ENCODE measurements at places on chromosomes 5 and 9. TPM values are rescaled to one million over a fixed set of nuclear protein-coding genes. Genes with fewer than 3 reads are reported as not detected.

GRCh38 chr9:72984226-72984947 lies 31.5 kb upstream of the ALDH1A1 start:
- no peaks in the 10 kb centered on the region for H3K36me3 ChIP-seq
- no peaks in the 10 kb centered on the region for H3K4me1 ChIP-seq
- DNase-seq = no peak
- H3K4me3 ChIP-seq = no peak overlapping the region
- H3K27me3 ChIP-seq = no peaks in the 10 kb centered on the region

GRCh38 chr9:134589748-134590147 lies 51.9 kb upstream of the COL5A1 start:
- H3K27me3 ChIP-seq = no peaks in the 10 kb centered on the region
- H3K4me1 ChIP-seq = no peaks in the 10 kb centered on the region
- no peak overlapping the region for H3K27ac ChIP-seq
- no peaks in the 10 kb centered on the region for H3K36me3 ChIP-seq
- H3K4me3 ChIP-seq = no peak overlapping the region
- DNase-seq = no peak

The ROR2 gene
- not detected for total RNA-seq

GRCh38 chr9:75593920-75594319 lies 296.6 kb upstream of the PCSK5 start:
- H3K4me3 ChIP-seq = no peak overlapping the region
- no peak for DNase-seq
- no peak overlapping the region for H3K27ac ChIP-seq

GRCh38 chr5:66933066-66933465 lies 263.5 kb downstream of the CD180 start:
- no peaks in the 10 kb centered on the region for H3K36me3 ChIP-seq
- H3K27me3 ChIP-seq = no peaks in the 10 kb centered on the region

The PCDHA3 gene
- not detected for total RNA-seq

DNA sequence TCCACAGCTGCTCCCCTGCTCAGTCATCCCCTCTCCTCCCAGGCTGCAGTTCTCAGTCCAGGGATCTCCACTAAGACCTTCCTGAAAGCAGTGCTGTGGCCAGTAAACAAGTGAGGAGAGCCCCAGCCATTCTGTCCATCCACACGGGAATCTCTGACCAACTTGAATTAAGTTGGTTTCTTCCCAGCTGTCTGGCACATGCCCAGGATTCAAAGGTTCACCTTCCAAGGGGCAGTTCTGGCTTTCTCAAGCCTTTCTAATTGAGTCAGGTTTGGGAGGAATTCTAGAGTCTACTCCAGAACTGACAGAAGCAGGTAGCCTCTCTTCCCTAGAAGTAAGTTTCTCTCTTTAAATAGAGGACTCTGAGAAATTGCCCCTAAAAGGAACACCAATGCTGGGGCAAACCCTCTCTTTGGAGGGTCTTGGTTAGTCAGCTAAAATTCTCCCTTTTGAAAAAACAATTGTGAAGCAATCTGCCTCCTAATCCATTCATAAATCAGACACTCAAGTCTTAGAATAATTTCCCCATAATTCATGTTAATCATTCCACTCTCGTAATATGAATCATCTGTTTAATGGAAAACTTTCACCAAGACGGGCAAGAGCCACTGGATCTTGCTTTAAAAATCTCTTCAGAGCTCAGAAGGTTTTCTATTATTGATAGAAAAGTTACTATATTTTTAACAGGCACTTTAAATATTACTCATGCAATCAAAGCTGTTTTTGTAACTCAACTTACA lies 133.8 kb downstream of the SPOCK1 start:
- no peaks in the 10 kb centered on the region for H3K4me1 ChIP-seq
- H3K27ac ChIP-seq = no peak overlapping the region
- no peak for DNase-seq

DNA sequence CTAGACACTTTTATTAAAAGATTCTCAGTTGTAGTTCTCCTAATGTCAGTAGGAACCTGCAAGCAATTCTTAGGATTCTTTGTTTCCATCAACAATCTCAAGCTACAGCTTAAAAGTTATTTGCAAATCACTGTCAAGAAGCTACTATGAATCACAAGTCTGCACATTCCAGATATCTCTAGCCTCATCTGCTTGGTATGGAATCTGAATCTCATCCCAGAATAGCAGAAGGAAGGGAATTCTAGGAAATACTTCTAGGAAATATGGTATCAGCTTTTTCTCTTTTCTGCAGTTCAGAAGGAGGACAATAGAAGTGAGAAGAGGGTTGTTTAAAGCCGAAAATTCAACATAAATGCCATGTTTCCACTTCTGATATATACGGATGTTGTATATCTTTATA lies 792.2 kb upstream of the CDH9 start:
- no peaks in the 10 kb centered on the region for H3K36me3 ChIP-seq
- no peak for DNase-seq
- no peaks in the 10 kb centered on the region for H3K4me1 ChIP-seq
- H3K27me3 ChIP-seq = no peaks in the 10 kb centered on the region

The ROPN1L gene
- total RNA-seq = not detected

The SLC45A2 gene
- not detected for total RNA-seq

The IPO11 gene
- total RNA-seq = 74.7 TPM

DNA sequence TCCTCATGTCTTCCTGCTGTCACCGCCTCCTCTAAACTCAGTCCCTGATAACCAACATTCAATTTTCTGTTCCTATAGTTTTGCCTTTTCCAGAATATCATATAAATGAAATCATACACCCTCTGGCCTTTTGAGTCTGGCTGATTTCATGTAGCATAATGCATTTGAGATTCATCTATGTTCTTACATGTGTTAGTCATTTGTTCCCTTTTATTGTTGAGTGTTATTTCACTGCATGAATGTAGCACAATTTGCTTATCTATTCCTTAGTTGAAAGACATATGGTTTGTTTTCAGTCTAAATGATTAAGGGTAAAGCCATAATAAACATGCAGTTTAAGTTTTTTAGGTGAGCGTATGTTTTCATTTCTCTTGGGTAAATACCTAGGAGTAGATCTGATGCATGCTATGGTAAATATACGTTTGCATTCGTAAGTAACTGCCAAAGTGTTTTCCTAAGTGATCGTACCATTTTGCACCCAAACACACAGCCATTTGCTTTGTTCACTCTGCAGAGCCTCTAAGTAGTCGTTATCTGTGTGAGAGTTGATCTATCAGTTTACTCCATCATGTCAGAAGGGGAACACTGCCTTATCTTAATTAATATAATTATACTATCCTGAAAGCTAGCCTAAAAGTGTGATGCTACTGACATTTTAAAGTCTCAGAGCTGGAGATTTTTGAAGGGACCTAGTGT lies 460.8 kb downstream of the DMAC1 start:
- no peaks in the 10 kb centered on the region for H3K36me3 ChIP-seq
- H3K4me3 ChIP-seq = no peak overlapping the region
- DNase-seq = no peak
- no peaks in the 10 kb centered on the region for H3K27me3 ChIP-seq
- H3K4me1 ChIP-seq = no peaks in the 10 kb centered on the region
- H3K27ac ChIP-seq = no peak overlapping the region

The PRSS3 gene
- total RNA-seq = 0.72 TPM

GRCh38 chr9:95588724-95589588 lies 72.2 kb upstream of the PTCH1 start:
- no peaks in the 10 kb centered on the region for H3K27me3 ChIP-seq
- DNase-seq = no peak
- no peaks in the 10 kb centered on the region for H3K36me3 ChIP-seq
- H3K4me3 ChIP-seq = no peak overlapping the region
- no peak overlapping the region for H3K27ac ChIP-seq
- H3K4me1 ChIP-seq = no peaks in the 10 kb centered on the region

DNA sequence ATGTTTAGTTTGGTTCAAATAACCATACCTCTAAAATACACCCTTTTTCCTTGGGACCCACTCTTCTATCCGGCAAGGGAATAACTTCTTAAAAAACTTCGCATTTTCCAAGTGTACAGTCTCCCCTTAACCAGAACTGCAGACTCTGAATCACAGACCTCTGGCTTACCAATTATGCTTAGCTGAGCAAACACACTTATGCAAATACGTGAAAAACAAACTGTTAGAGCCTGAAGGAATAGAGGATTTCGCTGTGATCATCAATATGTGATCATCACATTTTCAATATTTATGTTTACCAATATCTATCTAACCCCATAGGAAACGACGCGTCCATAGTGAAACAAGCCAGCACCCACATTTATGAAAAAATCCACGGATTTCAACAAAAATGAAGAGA lies 1.3 kb downstream of the LPAR1 start:
- H3K36me3 ChIP-seq = no peaks in the 10 kb centered on the region
- H3K27me3 ChIP-seq = no peaks in the 10 kb centered on the region
- no peak overlapping the region for H3K27ac ChIP-seq
- no peak for DNase-seq
- no peak overlapping the region for H3K4me3 ChIP-seq

GRCh38 chr9:3541206-3541605 lies 15.4 kb upstream of the RFX3 start:
- no peak overlapping the region for H3K4me3 ChIP-seq
- H3K27ac ChIP-seq = no peak overlapping the region
- no peaks in the 10 kb centered on the region for H3K27me3 ChIP-seq

DNA sequence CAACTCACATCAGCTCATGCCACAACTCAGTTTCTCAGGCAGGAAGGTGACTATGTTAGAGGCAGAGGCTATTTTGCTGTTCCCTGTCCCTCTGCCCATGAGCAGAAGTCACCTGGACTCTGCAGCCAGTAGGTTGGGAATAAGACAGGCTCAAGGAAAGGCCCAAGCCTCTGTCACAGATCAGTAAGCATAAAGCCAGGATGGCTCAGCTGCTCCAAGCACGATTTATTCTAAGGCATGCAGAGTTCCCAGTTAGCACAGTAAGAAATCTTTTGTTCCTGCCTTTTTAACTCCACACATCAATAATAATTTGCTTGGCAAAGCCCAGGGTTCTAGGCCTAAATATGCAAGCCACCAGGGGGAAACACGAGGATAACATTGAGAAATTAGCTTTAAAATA lies 249.0 kb upstream of the ADRA1B start:
- no peak overlapping the region for H3K27ac ChIP-seq
- H3K4me1 ChIP-seq = no peaks in the 10 kb centered on the region
- H3K4me3 ChIP-seq = no peak overlapping the region

DNA sequence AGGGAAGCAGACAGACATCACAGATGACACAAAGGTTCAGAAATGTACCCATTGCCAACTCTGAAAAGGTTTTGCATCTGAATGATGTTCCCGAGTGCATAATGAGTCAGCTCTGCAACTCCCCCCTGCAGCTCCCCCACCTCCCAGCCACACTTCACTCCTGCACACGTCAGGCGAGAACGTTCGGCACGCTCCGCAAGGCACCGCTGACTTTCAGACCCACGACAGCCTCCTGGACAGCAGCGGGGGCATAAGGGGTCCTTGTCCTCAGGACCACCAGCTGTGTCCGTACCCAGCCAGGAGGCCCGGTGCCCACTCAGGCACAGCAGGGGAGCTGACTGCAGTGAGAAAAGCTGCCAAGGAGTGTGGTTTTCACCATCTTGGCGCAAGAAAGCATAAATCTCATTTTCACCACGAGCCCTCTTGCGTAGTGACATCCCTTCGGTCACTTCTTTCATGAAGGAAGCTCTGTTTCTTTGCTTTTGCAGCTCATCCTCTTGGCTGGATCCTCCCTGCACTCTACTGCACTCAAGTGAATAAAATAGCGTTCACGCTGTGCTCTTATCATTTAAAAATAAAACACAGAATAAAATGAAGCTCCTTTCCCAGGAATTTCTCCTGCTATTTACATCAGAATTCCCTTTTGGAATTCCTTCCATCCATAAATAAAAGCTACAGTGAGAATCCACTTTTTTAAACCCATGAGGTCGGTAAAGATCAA lies 9.9 kb downstream of the GFPT2 start:
- no peak overlapping the region for H3K27ac ChIP-seq
- no peak overlapping the region for H3K4me3 ChIP-seq
- no peak for DNase-seq
- H3K27me3 ChIP-seq = no peaks in the 10 kb centered on the region
- no peaks in the 10 kb centered on the region for H3K4me1 ChIP-seq

- H3K4me3 ChIP-seq = no peak overlapping the region
- no peaks in the 10 kb centered on the region for H3K27me3 ChIP-seq
- no peaks in the 10 kb centered on the region for H3K36me3 ChIP-seq
- DNase-seq = no peak
- no peak overlapping the region for H3K27ac ChIP-seq
Measured at GRCh38 chr9:6907772-6908381, 150.1 kb downstream of the KDM4C start.

- no peaks in the 10 kb centered on the region for H3K27me3 ChIP-seq
- H3K36me3 ChIP-seq = no peaks in the 10 kb centered on the region
- H3K4me1 ChIP-seq = no peaks in the 10 kb centered on the region
- DNase-seq = no peak
Measured at GRCh38 chr5:99646011-99646647, 717.3 kb upstream of the CHD1 start.

GRCh38 chr9:105299190-105299854 lies 54.9 kb downstream of the SLC44A1 start:
- no peak overlapping the region for H3K27ac ChIP-seq
- H3K36me3 ChIP-seq = peaks cover 3% of the 10 kb centered on the region
- DNase-seq = no peak
- no peaks in the 10 kb centered on the region for H3K27me3 ChIP-seq

DNA sequence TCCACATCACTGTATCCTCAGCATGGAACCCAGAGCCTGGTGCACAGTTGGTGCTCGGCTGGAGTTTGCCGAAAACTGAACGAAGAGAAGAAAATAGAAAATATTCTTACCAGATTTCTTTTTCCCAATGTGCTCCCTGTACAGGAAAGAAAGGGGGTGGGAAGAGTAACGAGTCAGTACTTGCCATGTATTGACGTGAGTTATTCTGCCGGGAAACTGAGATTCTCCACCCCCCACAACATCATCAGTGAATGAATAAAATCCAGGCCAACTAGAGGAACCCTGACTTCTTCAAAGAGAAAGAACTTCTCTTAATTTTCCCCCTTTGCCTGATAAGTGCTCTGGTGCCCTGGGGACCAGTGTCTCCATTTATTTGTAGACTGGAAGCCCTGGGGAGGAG lies 80.6 kb downstream of the SH3PXD2B start:
- no peak for DNase-seq
- no peaks in the 10 kb centered on the region for H3K4me1 ChIP-seq
- no peak overlapping the region for H3K27ac ChIP-seq
- H3K27me3 ChIP-seq = no peaks in the 10 kb centered on the region
- no peaks in the 10 kb centered on the region for H3K36me3 ChIP-seq

DNA sequence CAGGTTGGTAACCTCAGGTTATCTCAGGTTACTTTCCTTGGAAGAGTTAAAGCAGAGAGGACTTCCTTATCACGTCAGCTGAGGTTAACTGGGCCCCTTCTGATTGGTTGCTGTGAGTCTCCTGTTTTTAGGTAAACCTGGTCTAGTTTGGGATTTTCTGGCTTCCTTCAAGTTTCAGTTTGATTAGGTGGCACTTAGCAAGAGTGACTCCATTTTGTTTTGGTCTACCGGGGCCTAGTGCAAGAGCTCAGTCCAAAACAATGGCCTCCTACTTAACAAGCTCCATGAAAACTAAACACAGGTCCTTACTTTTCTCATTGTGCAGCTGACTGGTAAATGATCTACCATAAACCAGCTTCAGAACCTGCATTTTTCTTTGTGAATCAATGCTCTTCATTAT lies 67.2 kb upstream of the GOLM1 start:
- no peak for DNase-seq
- H3K4me1 ChIP-seq = no peaks in the 10 kb centered on the region
- H3K27me3 ChIP-seq = no peaks in the 10 kb centered on the region
- no peak overlapping the region for H3K4me3 ChIP-seq
- H3K36me3 ChIP-seq = no peaks in the 10 kb centered on the region
- H3K27ac ChIP-seq = no peak overlapping the region

Measured in CD8-positive, alpha-beta memory T cell (primary cell).